Putamen (tissue), 1 donor: ENCODE measurements at places on chromosomes 2 and 18.
A peak's percentile ranks its signal among the peaks of the same experiment; 100 is the strongest.

GRCh38 chr2:218123986-218124385 is 1.8 kb upstream of the CXCR2 start:
- DNase-seq = no peak

DNA sequence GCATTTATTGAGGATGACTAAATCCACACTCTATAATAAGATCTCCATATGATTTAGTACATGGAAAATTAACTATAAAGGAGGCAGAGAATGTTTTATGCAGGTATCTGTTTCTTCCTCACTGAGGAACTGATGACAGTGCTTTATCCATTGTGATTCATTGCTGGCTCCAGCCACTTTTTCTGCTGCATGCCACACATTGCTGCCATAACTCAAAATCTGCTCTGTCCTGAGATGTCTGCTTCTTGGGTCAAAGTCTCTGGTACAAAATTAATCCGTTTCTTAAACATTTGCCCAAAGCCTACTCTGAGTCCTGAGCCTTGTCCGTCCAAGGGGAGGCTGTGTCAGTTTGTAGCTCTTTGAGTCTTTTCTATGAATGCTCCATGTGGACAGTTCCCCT is 15.5 kb upstream of the ARHGAP28 start:
- no peak for DNase-seq

- peak; percentile 7 for DNase-seq
Observed at GRCh38 chr2:182980115-182980514, 58.1 kb downstream of the NCKAP1 start.

- DNase-seq = no peak
Observed at GRCh38 chr2:11228692-11229091, 73.4 kb downstream of the SLC66A3 start.

GRCh38 chr18:9153256-9153655 is 16.7 kb downstream of the ANKRD12 start:
- DNase-seq = no peak

DNA sequence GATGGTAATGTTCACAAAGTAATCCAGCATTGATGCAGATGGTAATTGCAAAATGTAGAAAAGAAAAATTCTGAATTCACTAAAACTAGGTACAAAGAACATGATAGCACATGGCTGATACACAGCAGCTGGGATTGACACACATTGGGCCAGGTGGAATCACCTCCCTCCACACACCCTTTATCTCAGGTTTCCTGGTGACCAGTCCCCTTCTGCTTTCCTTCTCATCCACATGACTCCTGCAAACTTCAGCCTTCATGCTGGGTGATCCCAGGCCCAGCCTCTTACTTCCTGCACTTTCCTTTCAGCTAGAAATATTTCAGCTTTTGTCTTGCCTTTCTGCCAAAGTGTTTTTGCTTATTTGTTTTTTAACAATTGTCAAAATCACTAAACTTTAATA is 246.9 kb downstream of the LNPK start:
- no peak for DNase-seq
